ENCODE measurements at places on chromosomes 5 and 9. TPM values are rescaled to one million over a fixed set of nuclear protein-coding genes. Genes with fewer than 3 reads are reported as not detected.
A peak's percentile ranks its signal among the peaks of the same experiment; 100 is the strongest.

Gene WWC1
- total RNA-seq = 29.9 TPM

Gene LCN12
- total RNA-seq = 15.9 TPM

Gene LCN10
- total RNA-seq = 0.20 TPM

Gene ABITRAM
- total RNA-seq = 17.7 TPM

Gene ECSCR
- total RNA-seq = 0.29 TPM

GRCh38 chr5:164832516-164832915 is 1327.1 kb downstream of the MAT2B start:
- H3K4me3 ChIP-seq = no peak overlapping the region
- H3K36me3 ChIP-seq = no peaks in the 10 kb centered on the region
- no peak for DNase-seq
- H3K27me3 ChIP-seq = no peaks in the 10 kb centered on the region
- no peaks in the 10 kb centered on the region for H3K4me1 ChIP-seq

DNA sequence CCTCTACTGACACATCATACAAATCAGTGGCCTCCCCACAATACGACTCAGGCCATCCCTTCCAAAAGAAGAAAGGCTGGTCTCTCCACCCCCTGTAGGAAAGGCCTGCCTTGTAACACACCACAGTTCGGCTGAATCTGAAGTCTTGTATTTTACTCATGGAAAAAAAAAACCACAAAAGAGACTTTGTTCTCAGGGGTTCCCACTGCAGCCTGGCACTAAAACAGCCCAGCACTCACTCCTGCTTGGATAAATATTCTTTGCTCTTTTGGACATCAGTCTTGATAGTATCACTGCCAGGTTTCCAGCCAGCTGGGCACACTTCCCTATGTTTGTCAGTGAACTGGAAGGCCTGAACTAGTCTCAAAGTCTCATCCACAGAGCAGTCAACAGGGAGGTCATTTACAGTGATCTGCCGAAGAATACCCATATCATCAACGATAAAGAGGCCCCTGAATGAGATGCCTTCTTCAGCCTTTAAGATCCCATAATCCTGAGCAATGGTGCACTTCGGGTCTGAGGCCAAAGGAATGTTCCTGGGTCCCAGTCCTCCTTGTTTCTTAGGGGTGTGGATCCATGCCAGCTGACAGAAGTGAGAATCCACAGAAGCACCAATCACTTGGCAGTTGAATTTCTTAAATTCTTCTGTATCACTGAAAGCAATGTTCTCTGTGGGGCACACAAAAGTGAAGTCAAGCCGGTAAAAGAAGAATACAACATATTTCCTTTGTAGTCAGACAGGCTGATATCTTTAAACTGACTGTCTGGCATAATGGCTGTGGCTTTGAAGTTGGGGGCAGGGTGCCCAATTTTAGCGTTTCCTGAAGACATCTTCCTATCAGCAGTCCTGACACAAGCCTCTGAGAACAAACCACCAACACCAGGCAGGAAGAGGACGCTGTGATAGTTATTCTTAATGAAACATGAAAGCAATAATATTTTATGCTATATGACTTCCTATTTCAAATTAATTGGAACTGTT is 198.1 kb downstream of the LURAP1L start:
- H3K36me3 ChIP-seq = peaks cover 6% of the 10 kb centered on the region
- no peak for DNase-seq
- H3K4me1 ChIP-seq = peaks cover 23% of the 10 kb centered on the region
- no peak overlapping the region for H3K4me3 ChIP-seq
- peak overlapping the region; percentile 91 for H3K27ac ChIP-seq
- H3K27me3 ChIP-seq = no peaks in the 10 kb centered on the region

DNA sequence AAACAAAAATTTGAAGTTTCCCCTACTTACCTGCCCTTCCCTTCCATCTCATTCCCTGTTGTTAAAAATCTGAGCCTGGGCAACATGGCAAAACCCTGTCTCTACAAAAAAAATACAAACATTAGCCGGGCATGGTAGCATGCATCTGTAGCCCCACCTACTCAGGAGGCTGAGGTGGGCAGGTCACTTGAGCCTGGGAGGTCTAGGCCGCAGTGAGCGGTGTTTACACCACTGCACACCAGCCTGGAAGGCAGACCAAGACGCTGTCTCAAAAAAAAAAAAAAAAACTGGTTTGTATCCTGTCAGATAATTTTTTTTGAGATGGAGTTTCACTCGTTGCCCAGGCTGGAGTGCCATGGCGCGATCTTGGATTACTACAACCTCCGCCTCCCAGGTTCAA is 16.3 kb upstream of the REEP5 start:
- H3K4me3 ChIP-seq = no peak overlapping the region
- H3K36me3 ChIP-seq = no peaks in the 10 kb centered on the region
- H3K27ac ChIP-seq = no peak overlapping the region
- no peak for DNase-seq

DNA sequence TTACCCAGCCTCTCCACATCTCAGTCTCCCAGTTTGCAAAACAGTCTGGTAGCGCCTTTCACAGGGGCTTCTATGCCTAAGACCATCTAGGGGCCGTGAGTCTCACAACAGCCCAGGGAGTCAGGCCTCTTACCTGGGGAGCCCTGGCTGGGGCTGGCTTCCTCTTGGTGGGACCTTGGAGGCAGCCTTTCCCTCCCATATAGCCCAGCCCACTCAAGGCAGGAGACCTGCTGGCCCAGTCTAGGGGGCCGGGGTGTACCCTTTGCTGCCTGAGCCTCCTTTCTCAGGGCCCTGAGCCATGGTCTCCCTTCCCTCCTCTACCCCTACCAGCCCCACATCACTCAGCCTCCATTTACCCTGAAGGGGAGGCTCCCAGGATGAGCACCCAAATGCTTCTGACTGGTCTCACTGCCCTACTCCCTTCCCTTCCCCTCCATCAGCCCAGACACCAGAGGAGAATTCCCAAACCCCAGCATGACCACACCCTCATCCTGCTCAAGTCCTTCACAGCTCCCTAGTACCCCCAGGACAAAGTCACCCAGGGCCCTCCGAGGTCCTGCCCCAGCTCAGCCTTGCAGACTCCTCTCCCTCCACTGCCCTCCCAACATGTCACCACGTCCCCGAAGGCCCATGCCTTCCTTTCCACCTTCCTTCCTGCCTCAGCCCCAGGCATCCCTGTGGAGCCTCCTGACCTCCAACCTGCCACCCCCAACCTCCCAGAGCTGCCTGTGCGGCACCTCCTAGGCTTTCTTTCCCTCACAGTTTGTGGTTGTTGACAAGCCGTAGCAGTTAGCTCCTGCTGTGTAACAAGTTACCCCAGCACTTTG is 55.3 kb downstream of the BARX1 start:
- H3K27ac ChIP-seq = no peak overlapping the region
- H3K4me1 ChIP-seq = no peaks in the 10 kb centered on the region
- H3K4me3 ChIP-seq = no peak overlapping the region
- peak; percentile 29 for DNase-seq
- H3K27me3 ChIP-seq = peaks cover 10% of the 10 kb centered on the region

- H3K36me3 ChIP-seq = peaks cover 6% of the 10 kb centered on the region
- peak overlapping the region; percentile 96 for H3K27ac ChIP-seq
- no peaks in the 10 kb centered on the region for H3K27me3 ChIP-seq
These were observed 51.2 kb downstream of the SIL1 start for GRCh38 chr5:139146809-139147482.

GRCh38 chr5:65127161-65127901 is 354.4 kb downstream of the ADAMTS6 start:
- no peaks in the 10 kb centered on the region for H3K36me3 ChIP-seq
- H3K27ac ChIP-seq = no peak overlapping the region
- peaks cover 13% of the 10 kb centered on the region for H3K4me1 ChIP-seq
- DNase-seq = no peak
- H3K4me3 ChIP-seq = no peak overlapping the region

GRCh38 chr5:72412283-72413055 is 92.3 kb downstream of the PTCD2 start:
- DNase-seq = no peak
- peaks cover 12% of the 10 kb centered on the region for H3K4me1 ChIP-seq
- H3K36me3 ChIP-seq = no peaks in the 10 kb centered on the region

- no peak for DNase-seq
- no peak overlapping the region for H3K4me3 ChIP-seq
- peaks cover 6% of the 10 kb centered on the region for H3K4me1 ChIP-seq
- peaks cover 21% of the 10 kb centered on the region for H3K36me3 ChIP-seq
- peak overlapping the region; percentile 5 for H3K27ac ChIP-seq
These were observed 53.2 kb upstream of the ISOC1 start for GRCh38 chr5:129041196-129041881.

- no peak overlapping the region for H3K4me3 ChIP-seq
- no peaks in the 10 kb centered on the region for H3K27me3 ChIP-seq
- DNase-seq = no peak
- no peaks in the 10 kb centered on the region for H3K36me3 ChIP-seq
- no peak overlapping the region for H3K27ac ChIP-seq
These were observed 395.1 kb downstream of the PLK2 start for GRCh38 chr5:58064801-58065200.

- no peak overlapping the region for H3K4me3 ChIP-seq
- peaks cover 12% of the 10 kb centered on the region for H3K36me3 ChIP-seq
- DNase-seq = no peak
- H3K4me1 ChIP-seq = peaks cover 10% of the 10 kb centered on the region
- H3K27ac ChIP-seq = no peak overlapping the region
These were observed 52.3 kb downstream of the NLN start for GRCh38 chr5:65774346-65774745.

- H3K4me1 ChIP-seq = peaks cover 14% of the 10 kb centered on the region
- H3K27ac ChIP-seq = no peak overlapping the region
- no peak overlapping the region for H3K4me3 ChIP-seq
- H3K36me3 ChIP-seq = peaks cover 21% of the 10 kb centered on the region
These were observed 51.0 kb upstream of the DHFR start for GRCh38 chr5:80705801-80706200.

DNA sequence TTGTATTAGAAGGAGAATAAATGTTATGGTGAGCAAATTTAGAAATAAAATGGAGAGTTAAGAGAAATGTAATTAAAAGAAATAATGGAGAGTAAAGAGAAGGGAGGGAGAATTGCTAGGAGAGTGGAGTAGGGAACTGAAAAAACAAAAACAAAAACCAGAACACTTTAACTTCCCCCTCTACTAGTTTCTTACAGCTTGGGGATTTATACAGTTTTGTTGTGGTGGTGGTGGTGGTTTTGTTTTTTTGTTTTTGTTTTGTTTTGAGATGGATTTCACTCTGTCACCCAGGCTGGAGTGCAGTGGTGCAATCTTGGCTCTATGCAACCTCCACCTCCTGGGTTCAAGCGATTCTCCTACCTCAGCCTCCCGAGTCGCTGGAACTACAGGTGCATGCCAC is 322.4 kb downstream of the TMEM167A start:
- no peak overlapping the region for H3K27ac ChIP-seq
- no peaks in the 10 kb centered on the region for H3K27me3 ChIP-seq
- H3K4me1 ChIP-seq = peaks cover 1% of the 10 kb centered on the region
- no peaks in the 10 kb centered on the region for H3K36me3 ChIP-seq
- DNase-seq = no peak

GRCh38 chr5:124546643-124547042 is 199.8 kb downstream of the ZNF608 start:
- peaks cover 4% of the 10 kb centered on the region for H3K4me1 ChIP-seq
- no peaks in the 10 kb centered on the region for H3K36me3 ChIP-seq
- no peak overlapping the region for H3K4me3 ChIP-seq
- no peaks in the 10 kb centered on the region for H3K27me3 ChIP-seq

DNA sequence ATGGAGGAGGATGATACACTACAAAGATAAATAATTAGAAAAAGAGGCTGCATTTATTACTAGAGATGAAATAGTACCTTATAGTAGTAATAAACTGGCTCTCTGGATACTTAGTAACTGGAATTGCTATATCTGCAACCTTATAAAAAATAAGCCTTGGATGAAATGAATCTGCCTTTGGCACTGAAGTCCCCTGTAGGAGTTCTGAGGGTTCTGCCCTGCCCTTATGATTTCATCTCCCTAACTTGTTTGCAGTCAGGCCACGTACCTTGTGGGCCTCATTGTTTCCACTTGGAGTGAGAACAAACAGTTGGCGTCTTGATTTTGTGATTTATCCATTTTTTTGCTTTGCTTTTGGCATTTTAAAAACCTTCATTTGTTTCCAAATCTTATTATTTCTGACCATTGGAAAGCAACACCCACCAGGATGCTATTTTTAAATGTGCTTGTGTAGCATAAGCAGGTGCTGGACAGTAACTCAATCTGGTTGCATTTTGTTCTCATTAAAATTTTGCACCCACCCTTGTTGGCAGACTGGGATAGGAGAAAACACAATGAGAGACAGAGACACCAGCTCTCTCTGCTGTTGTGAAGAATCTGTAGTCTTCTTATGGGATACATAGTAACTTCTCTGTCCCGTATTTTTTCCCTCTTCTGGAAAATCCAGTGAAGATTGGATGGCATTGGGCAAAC is 518.9 kb upstream of the SGCD start:
- no peak for DNase-seq
- no peak overlapping the region for H3K27ac ChIP-seq
- H3K36me3 ChIP-seq = no peaks in the 10 kb centered on the region
- peaks cover 29% of the 10 kb centered on the region for H3K27me3 ChIP-seq

- DNase-seq = no peak
- H3K27ac ChIP-seq = no peak overlapping the region
- H3K36me3 ChIP-seq = no peaks in the 10 kb centered on the region
- peaks cover 13% of the 10 kb centered on the region for H3K4me1 ChIP-seq
These were observed 69.3 kb downstream of the ANKRD31 start for GRCh38 chr5:75167345-75167744.

DNA sequence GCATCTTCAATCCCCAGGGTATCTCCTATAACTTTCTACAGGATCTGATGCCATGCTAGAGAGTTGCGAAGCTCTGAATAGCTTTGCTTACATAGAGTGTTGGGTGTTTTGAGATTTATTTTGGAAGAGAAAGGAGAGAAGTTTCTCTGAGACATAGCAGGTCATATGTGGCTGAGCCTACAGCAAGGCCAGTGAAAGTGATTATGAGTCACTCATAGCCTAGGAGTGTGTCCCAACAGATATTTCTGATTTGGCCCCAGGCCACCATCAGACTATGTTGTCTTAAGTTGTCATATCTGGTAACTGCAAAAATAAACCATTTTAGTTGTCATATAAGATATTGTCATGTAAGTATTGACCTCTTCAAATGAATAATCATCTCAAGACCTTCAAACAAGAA is 132.0 kb upstream of the RAI14 start:
- H3K36me3 ChIP-seq = no peaks in the 10 kb centered on the region
- H3K4me1 ChIP-seq = peaks cover 23% of the 10 kb centered on the region
- DNase-seq = no peak
- H3K4me3 ChIP-seq = no peak overlapping the region
- H3K27ac ChIP-seq = no peak overlapping the region

GRCh38 chr9:29691758-29692407 is 2118.6 kb upstream of the C9orf72 start:
- no peaks in the 10 kb centered on the region for H3K27me3 ChIP-seq
- no peak overlapping the region for H3K27ac ChIP-seq
- H3K4me1 ChIP-seq = no peaks in the 10 kb centered on the region
- no peak for DNase-seq

DNA sequence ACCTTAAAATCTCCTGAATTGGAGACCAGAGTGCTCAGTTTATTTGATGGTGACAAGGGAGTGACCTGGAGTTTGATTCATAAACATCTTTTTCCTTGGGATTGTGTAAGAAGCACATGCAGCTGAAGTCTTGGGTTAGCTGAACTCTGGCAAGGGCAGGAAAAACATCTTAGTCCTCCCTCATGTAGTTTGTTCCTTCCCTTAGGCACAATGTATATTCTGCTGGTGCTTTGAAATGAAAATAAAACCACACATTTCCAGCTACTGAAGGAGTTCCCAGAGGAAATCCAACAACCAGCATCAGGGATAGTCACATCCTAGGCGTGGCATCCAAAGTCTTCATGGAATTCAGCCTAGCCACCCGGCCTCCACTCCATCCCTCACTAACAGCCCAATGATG is 95.2 kb upstream of the PAPPA start:
- DNase-seq = no peak
- H3K27me3 ChIP-seq = peaks cover 2% of the 10 kb centered on the region
- H3K27ac ChIP-seq = no peak overlapping the region
- no peak overlapping the region for H3K4me3 ChIP-seq
- no peaks in the 10 kb centered on the region for H3K4me1 ChIP-seq
- H3K36me3 ChIP-seq = no peaks in the 10 kb centered on the region
